ENCODE measurements at places on chromosomes 16 and 17. TPM values are rescaled to one million over a fixed set of nuclear protein-coding genes. Genes with fewer than 3 reads are reported as not detected.
A peak's percentile ranks its signal among the peaks of the same experiment; 100 is the strongest.

- DNase-seq = no peak
Measured at GRCh38 chr17:64081802-64082799, 47.8 kb downstream of the ERN1 start.

GRCh38 chr17:14856176-14856575 lies 408.9 kb downstream of the PMP22 start:
- no peak for DNase-seq

DNA sequence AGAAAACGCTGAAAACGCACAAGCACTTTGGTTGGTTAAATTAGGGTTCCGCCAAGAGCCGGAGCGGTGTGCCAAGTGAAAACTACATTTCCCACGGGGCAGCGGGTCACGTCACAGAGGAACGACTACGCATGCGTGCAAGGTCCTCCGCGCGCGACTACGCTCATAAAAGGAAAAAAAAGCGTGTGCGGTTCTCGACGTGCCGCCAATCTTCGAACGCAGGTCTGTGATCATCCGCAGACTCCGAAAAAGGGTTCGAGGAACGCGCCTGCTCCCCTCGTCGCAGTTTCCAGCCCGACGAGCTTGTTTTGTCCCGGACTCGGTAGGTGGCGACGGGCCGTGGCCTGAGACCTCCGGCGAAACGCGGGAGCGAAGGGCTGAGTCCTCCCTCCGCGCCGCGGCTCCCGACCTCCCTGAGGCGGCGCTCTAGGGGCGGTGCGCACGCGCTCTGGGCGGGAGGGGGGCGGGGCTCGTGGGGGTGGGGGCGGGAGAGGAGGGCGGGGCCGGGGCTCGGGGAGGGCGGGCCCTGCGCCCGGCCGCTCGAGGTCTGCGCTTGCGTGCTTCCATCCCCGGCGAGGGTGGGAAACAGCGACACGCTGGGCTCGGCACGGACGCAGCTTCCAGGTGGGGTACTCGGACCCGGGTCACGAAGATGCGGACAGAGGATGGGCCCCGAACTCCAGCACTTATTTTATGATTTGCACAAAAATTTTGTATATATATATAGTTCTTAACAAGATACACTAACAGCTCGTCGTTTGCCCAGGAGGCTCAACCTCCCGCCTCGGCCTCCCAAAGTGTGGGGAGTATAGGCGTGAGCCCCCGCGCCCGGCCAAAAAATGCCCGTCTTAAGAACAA lies at the start of gene SGF29:
Gene SGF29, plus strand, starts transcription at position 145 of the 858 bp plus-strand sequence. CDS start 27,150 bp downstream, outside the sequence.
- DNase-seq = peak; percentile 73

C16orf46 gene
- 0.54 TPM for total RNA-seq

DNA sequence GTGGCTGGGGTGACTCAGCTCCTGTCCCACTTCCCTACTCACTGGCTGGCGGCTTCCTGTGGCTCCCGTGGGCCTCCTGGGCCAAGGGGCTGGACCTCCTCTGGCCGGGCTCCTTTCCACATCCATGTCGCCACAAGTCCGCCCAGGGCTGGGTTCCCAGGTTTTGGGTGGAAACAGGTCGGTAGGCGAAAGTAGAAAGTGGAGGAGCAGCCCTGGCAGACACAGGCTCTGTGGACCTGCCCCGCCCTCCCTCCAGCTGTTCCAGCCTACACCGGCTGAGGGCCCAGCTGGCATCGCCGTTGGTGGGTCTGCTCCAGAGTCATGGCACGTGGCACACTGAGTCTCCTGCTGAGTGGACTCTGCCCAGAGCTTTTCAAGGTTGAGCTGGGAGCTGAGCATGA lies 28.7 kb downstream of the GSE1 start:
- no peak for DNase-seq

DNA sequence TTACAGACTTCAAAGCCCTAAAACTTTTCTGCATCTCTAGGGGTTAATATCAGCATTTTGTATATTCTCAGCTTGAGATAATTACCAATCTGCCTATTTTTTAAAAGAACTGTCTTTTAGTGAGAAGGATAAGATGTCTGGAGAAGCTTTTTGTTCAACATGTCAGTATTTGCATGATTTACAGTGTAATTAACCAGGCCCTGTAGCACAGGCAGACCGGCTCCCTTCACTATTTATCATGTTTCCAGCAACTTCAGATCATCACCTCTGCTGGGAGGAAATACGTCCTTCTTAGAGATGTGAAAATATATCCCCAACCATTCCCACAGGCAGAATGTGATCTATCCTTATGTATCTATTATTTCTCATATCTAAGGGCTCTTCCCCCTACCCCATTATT lies 8.6 kb upstream of the DDX52 start:
- no peak for DNase-seq

EFTUD2 gene
- total RNA-seq = 117 TPM

- DNase-seq = no peak
Measured at GRCh38 chr16:35585411-35585810, 2126.0 kb downstream of the TP53TG3F start.

DNA sequence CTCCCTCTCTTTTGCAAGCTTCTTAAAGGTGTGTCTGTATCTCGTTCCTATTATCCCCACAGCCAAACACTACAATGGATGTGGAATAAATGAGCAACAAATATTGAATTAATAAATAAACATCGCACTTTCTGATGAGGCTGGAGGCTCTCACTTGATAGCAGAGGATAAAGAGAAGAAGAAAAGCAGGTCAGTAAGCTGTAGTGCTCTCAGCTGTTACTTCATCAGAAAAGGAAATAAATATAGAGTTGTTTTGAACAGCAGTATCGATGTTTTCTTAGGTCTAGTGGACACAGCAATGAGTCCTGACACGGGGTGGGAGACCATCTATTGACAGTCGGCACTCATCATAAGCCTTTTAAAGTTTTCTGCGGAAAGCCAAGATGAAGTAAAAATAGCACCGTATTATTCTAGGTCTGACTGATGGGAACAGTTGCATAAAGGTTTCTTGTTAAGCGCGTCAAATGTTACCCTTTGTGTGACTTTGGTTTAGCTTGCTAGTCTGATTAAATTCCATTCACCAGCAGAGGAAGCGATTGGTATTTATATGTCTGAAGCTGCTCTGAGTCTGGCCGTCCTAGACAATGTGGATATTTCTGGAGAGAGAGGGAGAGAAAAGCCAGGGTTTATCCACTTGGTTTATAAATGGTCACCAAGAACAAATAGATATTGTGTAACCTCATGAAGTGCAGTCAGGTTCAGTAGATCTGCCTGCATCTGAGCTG lies 646.1 kb downstream of the CDH11 start:
- no peak for DNase-seq

SOCS7 gene
- total RNA-seq = 14.3 TPM

SPN gene
- total RNA-seq = 10.2 TPM

- DNase-seq = no peak
Measured at GRCh38 chr16:6453742-6454141, 878.9 kb upstream of the RBFOX1 start.

GRCh38 chr16:81601601-81602255 lies 157.1 kb downstream of the CMIP start:
- DNase-seq = no peak

TNFSF13 gene
- total RNA-seq = 40.5 TPM

DNA sequence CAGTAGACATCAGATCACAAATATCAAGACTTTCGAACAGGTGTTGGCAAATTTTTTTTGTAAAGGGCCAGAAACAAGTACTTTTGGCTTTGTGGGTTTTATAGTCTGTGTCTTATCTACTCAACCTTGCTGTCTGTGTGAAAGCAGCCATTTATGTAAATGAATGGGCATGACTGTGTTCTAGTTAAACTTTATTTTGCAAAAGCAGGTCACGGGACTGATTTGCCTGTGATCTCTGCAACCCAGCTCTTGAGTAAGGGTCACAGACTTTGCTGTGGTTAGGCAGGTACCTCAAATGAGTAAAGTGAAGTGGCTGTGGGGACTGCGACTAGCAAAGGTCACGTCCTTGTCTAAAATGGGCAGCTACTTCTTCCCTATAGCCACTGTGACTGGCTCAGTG lies 136.5 kb downstream of the FTO start:
- DNase-seq = no peak

- no peak for DNase-seq
Measured at GRCh38 chr17:77755410-77755963, 203.0 kb upstream of the TNRC6C start.

GRCh38 chr16:15451098-15451731 lies 16.8 kb downstream of the BMERB1 start:
- no peak for DNase-seq

DNA sequence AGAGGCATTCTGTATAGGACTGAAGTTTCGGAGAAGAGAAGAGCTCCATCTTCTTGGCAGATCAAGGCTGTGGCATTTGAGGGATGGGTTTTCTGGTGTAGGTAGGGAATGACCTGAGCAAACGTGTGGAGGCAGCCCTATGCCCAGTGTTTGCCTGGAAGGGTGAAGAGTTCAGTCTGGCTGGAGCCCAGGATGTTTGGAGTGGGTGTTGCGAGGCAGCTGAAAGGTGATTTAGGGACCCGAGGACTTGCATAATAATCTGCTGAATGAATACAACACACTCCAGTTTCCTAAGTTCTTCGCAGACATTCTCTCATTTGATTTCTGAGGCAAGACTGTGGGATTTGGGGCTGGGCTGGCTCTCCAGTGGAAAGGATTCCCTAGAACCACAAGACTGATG lies 186.2 kb downstream of the CYLD start:
- no peak for DNase-seq

- DNase-seq = no peak
Measured at GRCh38 chr17:68288804-68289203, 2.1 kb downstream of the SLC16A6 start.

KRTAP4-1 gene
- total RNA-seq = not detected

DNA sequence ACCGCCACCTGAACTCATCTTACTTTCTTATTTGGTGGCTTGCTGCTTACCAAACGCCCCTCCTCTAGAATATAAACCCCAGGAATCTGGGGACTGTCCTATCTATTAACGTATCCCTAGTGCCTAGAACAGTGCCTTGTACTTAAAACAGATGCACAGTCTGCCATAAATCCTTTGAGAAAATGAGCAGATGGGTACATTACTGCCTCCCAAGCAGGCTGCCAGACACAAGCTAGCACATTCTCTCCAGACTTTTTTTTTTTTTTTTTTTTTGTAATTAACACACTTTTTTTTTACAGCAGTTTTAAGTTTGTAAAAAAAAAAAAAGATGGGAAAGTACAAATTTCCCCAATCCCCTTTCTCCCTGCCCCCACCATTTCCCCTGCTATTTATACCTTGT lies 57.3 kb upstream of the RPL38 start:
- no peak for DNase-seq

RAD51D gene
- total RNA-seq = 6.5 TPM

GRCh38 chr17:49510720-49511110 lies 15.6 kb downstream of the NGFR start:
- DNase-seq = no peak

DNA sequence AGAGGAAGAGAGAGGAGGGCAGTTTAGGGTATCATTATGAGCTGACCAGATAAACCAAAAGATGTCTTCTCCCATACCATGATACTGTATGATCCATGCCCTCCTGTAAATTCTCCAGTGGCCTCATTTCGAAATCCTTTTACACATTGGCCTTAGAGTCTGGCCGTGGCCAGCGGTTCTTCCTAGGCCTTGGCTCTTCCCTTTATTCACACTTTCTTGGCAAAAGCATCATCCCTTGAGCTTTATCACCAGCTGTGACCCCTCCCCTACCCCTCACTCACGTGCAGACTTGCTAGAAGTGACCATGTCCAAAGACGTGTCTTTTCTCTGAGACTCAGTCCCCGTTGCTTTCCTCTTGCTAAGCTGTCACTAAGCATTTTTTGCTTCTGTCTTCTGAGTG lies 22.8 kb downstream of the KATNIP start:
- no peak for DNase-seq

CCL11 gene
- total RNA-seq = not detected

KCNJ2 gene
- total RNA-seq = 2.0 TPM

RAB26 gene
- not detected for total RNA-seq

GAS7 gene
- 69.0 TPM for total RNA-seq

AOC3 gene
- total RNA-seq = 117 TPM

DNA sequence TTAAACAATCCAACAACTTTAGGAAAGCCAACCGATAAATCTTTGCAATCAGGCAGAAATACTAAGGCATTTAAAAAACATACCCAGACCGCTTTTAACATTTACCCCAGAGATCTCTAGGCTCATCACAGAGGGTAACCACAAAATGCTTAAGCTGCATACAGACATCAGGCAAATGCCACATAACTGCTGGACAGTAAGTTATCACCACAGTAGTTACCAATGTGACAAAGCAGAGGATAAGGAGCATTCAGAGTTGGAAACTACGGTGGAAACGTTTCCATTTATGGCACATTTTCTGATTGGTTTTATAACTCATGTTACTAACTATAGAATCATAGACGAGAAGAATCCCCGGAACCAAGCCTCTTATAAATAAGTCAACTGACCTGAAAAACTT lies 77.5 kb downstream of the KANSL1 start:
- DNase-seq = no peak

- DNase-seq = no peak
Measured at GRCh38 chr16:67188798-67189197, 1.1 kb downstream of the EXOC3L1 start.

CCDC200 gene
- not detected for total RNA-seq

- no peak for DNase-seq
Measured at GRCh38 chr17:41403404-41404023, 6.1 kb upstream of the KRT31 start.

ARL5C gene
- 0.27 TPM for total RNA-seq

DNA sequence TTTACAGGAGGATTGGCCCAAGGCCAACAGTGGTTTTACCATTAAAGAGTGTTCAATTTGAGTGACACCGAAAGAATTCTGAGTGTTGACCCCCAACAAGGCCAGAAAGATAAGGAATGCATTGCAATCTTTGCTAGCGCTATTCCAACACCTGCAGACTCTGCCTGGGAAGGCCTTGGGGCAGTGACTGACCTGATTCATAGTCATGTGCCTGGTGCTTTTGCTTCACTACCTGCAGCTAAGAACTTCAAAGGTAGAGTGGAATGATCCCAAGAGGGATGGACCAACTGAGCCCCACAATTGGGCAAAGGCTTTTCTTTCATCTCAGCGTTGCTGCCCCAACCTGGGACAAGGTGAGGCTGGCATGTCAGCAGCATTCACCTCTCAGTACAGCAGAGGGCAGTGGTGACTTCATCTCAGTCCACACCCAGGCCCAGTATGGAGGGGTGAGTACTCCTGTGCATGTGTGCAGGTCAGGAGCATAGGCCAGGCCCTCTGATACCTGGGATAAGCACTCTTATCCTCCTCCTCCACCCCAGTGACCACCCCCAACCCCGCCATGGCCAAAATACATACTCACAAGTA lies 149.6 kb upstream of the GNAO1 start:
- no peak for DNase-seq

TEX14 gene
- total RNA-seq = not detected

- no peak for DNase-seq
Measured at GRCh38 chr17:4249452-4250029, 14.2 kb downstream of the ANKFY1 start.

Measured in thoracic aorta (tissue), 2 donors.